ENCODE measurements at places on chromosomes 5 and 9.

DNA sequence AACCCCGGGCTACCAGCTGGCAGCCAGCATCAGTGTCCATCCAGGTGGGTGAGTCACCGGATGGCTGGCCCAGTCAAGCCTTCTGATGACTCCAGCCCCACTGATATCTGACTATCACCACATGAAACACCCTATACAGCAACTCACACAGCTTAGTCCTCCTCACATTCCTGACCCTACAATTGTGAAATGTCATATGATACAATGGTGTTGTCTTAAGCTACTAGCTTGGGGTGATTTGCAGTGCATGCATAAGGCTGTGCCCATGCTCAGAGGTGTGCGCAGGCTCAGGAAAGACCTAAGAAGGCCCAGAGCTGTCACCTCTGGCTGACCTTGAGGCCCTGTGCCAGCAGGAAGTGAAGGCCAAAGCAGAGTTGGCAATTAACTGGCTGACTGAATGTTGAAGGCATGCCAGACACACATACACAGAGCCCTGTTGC is 21.5 kb upstream of the SEMA4D start:
- peak; percentile 94 for DNase-seq

DNA sequence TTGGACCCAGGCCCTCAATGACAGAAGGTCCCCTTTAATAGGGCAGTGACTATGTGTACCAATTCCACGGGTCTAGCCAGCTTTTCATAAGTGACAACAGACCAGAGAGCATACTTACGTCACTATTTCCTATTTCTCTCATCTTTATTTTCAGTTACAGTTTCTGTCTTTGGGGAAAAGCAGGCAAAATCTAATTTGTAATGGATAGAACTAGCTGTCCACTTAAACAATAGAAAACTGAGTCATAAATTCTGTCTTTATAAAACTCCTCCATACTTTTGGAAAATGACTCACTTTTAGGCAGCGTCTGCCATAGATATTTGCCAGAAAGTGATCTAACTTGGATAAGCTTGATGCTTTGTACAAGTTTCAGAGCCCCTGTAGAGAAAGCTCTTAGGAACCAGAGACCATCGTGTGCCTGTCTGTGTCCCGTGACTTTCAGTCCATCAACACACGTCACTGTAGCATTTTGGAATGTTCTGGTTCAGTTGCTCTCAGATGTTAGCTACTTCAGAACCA is 101.9 kb downstream of the F2RL2 start:
- DNase-seq: no peak

GRCh38 chr5:94174748-94175411 is 433.5 kb upstream of the POU5F2 start:
- no peak for DNase-seq

GRCh38 chr5:159339460-159339859 is 9.2 kb upstream of the IL12B start:
- peak; percentile 84 for DNase-seq

DNA sequence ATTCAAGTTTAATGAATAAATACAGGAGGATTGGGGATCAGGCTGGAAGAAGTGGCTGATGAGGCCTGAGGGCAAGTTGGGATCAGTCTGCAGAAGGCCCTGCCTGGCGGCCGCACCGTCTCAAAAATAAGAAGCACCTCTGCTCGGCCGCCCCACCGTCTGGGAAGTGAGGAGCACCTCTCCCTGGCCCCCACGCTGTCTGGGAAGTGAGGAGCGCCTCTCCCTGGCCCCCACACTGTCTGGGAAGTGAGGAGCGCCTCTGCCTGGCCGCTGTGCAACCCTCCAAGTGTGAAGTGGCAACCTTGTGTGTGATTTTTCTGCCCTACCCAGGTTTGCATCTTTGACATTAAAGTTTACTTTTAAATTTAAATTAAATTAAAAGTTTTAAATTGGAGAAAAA is 35.4 kb downstream of the POLR1E start:
- DNase-seq: no peak

Measured in SW480 (cell line).